ENCODE measurements at places on chromosomes 13 and 19.

DNA sequence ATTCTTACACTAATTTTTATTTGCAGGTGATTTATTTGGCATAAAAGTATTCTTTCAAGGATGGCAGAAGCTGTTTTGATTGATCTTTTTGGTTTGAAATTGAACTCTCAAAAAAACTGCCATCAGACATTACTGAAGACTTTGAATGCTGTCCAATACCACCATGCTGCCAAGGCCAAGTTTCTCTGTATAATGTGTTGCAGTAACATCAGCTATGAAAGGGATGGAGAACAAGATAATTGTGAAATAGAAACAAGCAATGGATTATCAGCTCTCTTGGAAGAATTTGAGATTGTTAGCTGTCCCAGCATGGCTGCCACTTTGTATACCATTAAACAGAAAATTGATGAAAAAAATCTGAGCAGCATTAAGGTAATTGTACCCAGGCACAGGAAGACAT lies 1.2 kb downstream of the LACC1 start:
- DNase-seq = no peak

DNA sequence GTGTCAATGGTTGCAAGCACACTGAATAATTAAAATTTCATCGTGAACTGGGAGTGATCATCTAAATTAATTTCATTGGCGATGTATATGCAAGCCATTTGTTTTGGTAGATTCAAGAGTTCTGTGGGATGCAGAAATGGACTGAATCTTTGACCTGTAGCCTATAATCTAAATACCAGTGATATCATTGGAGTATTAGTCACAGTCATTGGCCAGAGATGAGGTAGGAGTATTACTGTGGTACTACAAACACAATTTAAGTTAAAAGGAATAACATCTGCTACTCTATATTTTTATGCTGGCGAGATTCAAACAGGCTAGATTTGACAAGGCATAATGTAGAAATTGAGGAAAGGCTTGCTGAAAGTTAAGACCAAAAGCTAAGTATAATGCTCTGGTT lies 14.0 kb downstream of the FRY start:
- no peak for DNase-seq

- DNase-seq = no peak
These were observed 101.5 kb downstream of the ZAR1L start for GRCh38 chr13:32213626-32214025.

GRCh38 chr19:30328096-30328495 lies 44.1 kb upstream of the ZNF536 start:
- DNase-seq = no peak

DNA sequence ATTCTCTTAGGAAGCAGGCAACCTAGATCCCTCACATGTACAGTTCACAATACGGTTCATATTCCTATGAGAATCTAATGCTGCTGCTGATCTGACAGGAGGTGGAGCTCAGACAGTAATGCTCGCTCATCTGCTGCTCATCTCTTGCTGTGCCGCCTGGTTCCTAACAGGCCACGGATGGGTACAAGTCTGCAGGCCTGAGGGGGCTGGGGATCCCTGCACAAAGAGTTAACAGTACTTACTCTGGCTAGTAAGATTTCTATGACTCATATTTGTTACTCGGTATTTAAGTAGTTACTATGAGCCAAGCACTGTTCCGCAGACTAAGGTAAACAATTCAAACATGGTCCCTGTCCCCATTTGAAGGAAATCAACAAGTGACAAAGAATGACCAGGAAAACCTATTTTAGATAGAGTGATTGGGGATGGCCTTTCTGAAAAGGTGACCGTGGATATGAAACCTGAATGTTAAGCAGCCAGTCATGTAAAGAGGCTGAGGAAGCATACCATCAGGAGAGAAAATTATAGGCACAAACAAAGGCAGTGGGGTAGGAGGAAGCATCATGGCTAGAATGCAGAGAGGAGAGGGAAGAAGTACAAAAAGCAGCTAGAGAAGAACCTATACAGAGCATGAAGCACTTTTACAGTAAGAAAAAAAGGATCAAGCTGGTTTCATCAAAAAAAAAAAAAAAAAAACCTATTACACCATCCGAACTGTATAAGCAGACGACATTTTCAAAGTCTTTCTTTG lies 20.6 kb upstream of the WBP4 start:
- no peak for DNase-seq

- DNase-seq = no peak
These were observed 110.5 kb upstream of the RFC3 start for GRCh38 chr13:33707449-33707848.

DNA sequence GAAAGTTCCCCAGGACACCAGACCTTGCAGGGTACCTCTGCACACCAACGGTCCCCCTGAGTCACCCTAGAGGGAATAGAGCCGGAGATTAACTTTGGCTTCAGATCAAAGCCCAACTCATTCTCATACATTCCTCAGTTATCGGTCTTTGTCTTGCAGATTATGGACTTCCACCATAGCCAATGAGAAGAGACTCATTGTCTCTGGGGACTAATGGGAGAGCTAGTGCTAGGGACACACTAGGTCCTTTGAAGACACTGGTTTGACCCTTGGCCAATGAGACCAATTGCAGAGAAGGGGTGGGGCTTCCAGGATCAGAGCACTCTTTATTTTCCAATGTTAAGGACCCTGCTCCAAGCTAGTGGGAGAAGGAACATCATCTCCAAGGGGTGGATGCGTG lies 6.1 kb downstream of the KLK7 start:
- DNase-seq = no peak

- no peak for DNase-seq
These were observed 709 bp downstream of the DPP9 start for GRCh38 chr19:4722671-4723594.

- no peak for DNase-seq
These were observed 27.7 kb upstream of the MBNL2 start for GRCh38 chr13:97194479-97194878.

DNA sequence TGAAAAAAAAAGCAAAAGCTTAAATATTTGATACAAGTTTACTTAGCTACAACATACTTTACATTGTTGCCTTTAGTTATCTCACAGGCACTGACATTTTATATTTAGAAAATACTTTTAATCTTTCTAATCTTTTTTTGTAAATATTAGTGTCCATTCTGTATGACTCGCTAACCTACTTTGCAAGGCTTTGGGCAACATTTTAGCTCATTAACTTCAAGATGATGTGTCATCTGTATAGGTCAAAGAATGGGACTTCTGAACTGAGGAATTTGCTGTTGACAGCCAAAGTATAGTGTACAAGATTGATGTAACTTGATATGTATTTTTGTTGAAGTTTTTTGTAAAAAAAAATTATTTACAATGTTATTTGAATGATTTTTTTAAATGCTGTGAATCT lies 2.7 kb upstream of the C1QTNF9 start:
- DNase-seq = no peak

DNA sequence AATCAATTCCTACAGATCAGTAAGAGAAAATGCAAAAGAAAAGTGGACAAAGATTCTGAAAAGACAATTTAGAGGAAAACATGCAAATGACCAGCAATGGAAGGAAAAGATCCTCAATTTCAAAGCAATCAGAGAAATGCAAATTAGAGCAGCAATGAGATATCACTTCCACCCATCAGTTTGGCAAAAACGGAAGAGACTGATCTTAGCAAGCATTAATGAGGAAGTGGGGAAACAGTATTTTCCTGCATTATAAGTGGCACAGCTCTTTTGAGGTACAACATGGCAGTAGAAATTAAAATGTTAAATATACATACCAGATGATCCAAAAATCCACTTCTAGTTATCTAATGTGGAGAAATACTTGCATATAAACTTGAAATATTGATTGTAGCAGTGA lies 69.1 kb upstream of the SLC7A1 start:
- DNase-seq = no peak

- DNase-seq = no peak
These were observed 9.9 kb downstream of the PTH2 start for GRCh38 chr19:49413348-49413747.

DNA sequence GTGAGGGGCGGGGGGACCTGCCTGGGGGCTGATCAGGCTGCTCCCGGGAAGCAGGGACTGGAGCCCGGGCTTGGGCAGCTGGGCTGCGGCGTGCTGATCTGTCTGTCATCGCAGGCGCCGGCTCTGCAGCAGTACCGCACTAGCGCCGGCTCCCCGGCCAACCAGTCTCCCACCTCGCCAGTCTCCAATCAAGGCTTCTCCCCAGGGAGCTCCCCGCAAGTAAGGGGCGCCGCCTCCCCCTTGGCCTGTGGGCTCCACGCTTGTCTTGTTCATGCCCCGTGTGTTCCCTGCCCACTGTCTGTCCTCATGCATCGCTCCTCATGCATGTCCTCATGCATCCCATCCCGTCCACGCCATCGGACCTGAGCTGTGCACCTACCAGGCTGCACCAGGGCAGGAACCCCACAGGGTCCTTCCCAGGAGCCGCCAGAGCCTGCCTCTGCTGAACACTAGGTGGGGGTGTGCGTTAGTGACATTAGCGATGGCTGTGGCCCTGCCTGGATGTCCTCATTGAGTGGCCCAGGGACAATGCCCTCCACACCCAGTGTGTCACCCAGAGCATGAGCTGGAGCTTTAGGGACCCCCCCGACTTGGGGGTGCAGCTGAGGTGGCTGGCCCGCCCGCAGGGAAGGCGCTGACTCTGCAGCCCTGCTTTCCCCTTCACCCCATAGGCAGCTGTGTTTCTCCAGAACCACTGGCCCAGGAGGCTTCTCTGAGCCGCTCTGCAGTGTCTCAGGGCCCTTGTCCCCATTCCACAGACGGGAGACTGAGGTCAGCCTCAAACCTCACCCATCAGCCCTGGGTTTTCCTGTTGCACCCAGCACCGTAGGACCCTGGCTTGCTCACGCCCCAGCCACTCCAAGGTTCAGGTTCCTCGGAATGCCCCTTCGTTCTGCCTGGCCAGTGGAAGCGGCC lies 19.5 kb downstream of the COMP start:
- DNase-seq = no peak

- DNase-seq = no peak
These were observed 1198.5 kb downstream of the EFNB2 start for GRCh38 chr13:105336706-105337576.

DNA sequence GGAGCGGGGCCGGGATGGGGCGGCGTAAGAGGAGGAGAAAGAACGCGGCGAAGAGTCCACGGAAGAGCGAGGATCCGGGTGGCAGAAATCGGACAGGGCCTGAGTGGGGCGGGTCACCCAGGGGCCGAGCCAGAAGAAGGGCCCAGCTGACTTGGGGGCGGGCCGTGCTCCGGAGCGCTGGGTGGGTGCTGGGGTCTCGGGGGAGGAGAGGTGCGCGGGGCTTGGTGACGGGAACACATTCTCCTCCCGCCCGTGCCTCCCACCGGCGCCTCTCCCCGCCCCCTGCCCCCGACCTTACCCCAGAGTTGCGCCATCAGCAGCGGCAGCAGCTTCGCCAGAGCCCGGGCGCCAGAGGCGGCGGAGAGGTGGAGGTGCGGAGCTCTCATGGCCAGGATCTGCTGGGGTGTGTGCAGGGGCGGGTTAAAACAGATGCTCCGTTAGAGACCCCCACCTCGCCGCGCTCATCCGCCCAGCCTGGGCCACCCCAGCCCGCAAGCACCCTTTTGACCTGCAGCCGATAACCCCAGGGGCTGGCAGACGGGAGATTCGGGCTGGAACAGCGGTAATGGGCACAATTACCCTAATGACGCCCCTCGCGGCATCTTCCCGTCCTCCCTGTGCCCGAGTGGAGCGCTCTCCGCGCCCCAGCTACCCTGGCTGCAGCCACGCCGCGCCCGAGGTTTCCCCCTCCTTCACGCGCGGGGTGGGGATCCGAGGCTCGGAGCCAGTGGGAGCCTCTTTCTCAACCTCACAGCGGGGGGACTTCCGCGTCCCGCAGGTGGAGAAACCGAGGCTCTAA lies 565 bp downstream of the KLK10 start:
- no peak for DNase-seq

DNA sequence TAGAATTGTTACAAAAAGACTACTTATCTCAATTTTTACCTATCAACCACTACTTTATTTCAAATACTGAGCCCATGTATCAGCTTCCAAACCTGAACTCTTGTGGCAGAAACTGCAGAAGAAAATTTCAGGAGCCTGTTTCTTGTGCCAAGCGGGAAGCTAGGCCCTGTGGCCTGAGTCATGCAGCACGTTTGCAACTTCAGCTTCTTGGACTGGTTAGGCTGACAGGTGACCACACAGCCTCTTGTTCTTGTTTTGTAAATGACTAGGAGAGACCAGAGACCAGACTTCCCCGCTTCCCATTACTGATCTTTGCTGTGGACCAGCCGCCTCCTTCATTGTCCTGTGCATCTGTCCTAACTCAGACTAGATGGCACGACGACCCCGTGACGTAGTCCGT lies 3.4 kb upstream of the LAMP1 start:
- DNase-seq = no peak

DNA sequence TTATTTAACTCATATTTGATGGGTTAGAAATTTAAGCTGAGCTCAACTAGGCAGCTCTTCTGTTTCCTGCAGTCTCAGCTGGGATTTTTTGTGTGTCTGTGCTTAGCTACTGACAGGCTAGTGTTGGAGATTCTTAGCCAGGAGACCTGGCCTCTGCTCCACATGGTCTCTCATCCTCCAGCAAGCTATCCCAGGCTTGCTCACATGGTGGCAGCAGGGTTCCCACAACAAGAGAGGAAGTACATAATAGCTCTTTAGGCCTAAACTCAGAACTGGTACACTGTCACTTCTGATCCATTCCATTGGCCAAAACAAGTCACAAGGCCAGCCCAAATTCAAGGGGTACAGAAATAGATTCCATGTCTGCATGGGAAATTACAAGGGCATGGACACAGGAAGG lies 406.2 kb downstream of the SUCLA2 start:
- no peak for DNase-seq

- no peak for DNase-seq
These were observed 213.2 kb upstream of the EDNRB start for GRCh38 chr13:78131811-78132210.

DNA sequence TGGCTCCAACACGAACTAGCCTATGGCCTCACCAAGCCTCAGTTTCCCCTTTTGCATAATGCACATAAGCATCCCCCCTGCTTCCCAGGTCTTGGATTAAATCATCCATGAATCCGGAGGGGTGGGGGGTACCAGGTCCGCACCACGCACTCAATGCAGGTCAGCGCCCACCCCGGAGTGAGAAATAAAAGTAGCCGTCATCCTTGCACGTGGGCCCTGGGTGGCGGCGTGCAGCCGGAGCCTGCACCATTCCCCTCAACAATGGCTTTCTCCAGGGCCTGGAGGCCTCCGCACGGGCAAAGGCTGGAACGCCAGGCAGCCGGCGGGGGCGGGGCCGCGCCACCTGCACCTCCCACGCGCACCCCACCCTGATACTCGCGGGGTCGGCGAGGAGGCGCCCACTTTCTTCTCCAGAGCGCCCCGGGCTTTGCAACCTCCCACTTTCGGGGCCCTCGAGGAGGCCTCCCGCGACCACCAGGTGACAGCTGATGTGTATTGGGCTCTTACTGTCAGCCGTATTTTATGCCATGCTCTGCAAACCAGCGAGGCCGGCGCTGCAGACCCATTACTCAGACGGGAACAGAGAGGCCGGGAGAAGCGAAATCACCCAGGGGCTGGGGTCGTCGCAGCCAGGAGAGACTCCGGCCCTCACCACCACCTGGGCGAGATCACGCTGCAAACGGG lies 767 bp upstream of the GADD45B start:
- DNase-seq = peak; percentile 71
